ENCODE measurements at places on chromosomes 5 and 9.

DNA sequence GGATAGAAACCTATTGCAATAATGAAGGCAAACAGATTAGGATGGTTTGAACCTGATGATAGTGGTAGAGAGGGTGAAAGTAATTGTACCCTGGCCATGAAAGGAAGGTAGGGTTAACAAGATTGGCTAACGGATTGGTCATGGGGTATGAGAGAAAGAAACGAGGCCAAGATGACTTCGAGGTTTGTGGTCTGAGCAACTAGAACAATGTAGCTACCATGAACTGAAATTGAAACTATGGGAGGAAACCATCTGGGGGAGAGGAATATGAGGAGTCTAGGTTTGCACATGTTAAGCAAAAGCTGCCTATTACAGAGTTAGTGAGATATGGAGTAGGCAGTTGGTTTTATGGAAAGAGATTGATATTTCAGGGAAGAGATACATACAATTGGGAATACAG is 406.0 kb downstream of the PRELID2 start:
- DNase-seq = no peak

DNA sequence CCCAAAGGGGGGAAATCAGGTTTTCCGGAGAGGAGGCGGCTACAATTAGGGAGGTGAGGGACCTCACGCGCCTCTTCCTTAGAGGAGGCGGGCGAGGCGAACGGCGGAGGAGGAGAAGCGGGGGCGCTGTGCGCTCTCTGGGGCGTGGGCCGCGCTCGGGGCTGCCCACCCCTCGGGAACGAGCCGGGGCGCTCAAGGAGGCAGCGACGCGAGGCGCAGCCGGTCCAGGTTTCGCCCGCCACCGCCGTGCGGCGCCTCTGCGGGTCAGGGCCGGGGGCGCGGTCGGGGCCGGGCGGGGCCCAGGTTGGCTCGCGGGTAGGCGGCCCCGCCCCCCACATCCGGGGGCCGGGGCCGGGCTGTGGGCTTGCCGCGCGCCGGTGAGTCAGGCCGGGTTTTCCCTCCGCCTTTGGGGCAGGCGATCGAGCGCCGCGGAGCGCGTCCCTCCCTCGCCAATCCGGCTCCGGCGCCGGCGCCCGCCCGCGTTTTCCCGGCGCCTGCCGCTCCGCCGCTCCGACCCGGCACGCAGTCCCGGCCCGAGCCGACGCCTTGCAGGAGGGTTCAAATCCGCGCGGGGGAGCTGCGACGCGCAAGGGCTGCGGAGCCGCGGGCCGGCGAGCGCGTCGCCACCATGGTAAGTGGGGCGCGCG is at the start of gene N4BP3:
Gene N4BP3, plus strand, starts transcription at position 392 of the 647 bp plus-strand sequence. CDS start 6,052 bp downstream, outside the sequence.
- peak; percentile 87 for DNase-seq

DNA sequence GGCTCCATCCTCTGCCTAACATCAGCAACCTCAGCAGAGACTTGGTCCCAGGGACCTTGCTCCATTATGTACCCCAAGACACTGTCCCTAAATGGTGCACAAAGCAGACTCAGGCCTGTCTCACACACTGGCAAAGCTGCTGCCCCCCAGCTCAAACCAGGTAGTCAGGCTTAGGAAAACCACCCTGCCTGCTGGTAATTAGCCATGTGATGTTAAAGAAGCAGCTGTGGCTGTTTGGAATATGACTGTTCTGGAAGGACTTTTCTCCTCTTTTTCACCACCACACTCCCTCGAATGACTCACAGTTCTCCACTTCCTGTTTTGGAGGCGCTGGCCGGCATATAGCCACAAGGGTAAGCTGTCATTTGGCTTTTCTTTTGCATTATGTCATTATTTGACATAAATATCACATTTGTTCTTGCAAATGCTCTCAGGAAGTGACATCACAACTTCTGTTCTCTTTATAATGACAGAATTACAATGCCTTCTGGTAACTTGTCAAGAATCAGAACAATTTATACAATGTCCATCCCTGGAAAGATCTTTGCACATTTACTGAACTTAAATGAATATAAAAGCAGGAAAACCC is 113.9 kb downstream of the SUSD1 start:
- no peak for DNase-seq

DNA sequence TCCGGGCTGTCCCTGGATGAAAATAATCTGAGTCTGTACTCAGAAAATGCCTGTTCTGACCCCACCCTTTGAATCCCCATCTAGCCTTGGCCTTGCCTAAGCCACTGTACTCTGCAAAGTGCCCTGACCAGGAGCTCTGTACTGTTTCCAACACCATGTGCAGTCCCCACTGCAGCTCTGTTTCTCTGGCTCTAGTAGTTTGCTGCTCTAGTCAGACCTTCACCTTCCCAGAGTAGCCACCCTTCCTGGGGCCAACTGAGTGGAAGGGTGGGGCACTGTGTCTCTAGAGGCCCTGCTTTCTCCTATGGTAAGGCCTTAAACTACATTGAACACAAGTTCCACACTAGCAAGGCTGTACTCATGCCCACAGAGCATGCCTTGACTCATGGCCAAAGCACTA is 31.9 kb downstream of the P4HA2 start:
- no peak for DNase-seq

- no peak for DNase-seq
Observed at GRCh38 chr5:136013559-136013958, 15.2 kb upstream of the TGFBI start.

DNA sequence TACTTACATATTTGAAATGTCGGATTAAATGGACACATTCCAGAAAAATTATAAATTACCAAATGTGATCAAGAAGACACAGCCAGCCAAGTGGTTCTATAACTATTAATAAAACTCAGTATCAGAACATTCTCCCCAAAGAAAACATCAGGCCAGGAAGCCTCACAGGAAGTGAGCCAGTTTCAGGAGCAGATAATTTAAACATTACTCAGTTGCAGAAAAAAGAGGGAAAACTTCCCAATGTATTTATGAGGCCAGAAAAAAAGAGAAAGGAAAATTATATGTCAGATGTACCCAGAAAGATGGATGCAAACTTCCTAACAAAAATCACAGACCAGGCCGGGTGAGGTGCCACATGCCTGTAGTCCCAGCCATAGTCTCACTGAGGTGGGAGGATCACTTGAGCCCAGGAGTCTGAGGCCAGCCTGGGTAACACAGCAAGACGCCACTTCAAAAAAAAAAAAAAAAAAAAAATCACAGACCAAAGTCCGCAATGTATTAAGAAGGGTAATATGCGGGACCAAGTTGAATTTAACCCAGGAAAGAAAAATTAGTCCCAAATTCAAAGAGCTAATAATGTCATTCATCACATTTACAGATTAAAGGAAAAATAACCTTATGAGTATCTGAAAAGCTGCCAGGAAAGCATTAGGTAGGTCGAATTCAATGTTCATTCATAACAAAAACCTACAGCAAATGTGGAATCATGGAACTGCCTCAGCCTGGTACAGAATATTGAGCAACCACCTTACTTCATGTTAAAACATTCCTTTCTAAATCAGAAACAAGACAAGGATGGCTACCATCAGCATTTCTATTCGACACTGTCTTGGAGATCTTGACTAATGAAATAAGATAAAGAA is 37.2 kb upstream of the NRARP start:
- no peak for DNase-seq

Measured in NCI-H345 (cell line).